ENCODE measurements at places on chromosomes 3 and 15.
A peak's percentile ranks its signal among the peaks of the same experiment; 100 is the strongest.

DNA sequence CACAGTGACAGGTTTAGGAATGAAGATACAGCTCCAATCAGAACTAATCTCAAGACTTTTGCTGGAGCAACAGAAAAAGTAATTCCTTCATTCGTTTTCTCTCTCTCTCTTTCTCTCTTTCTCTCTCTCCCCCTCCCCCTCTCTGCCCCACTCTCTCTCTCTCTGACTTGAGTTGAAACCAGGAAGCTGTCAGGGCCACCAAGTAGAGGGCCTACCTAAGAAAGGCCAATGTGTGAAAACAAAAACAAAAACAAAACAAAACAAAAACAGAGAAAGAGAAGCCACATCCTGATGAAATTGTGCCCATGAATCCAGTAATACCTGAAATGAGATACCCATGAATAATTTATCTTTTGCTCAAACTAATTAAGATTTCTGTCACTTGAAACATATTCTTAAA is 72.9 kb downstream of the ATP8B4 start:
- no peak for DNase-seq

DNA sequence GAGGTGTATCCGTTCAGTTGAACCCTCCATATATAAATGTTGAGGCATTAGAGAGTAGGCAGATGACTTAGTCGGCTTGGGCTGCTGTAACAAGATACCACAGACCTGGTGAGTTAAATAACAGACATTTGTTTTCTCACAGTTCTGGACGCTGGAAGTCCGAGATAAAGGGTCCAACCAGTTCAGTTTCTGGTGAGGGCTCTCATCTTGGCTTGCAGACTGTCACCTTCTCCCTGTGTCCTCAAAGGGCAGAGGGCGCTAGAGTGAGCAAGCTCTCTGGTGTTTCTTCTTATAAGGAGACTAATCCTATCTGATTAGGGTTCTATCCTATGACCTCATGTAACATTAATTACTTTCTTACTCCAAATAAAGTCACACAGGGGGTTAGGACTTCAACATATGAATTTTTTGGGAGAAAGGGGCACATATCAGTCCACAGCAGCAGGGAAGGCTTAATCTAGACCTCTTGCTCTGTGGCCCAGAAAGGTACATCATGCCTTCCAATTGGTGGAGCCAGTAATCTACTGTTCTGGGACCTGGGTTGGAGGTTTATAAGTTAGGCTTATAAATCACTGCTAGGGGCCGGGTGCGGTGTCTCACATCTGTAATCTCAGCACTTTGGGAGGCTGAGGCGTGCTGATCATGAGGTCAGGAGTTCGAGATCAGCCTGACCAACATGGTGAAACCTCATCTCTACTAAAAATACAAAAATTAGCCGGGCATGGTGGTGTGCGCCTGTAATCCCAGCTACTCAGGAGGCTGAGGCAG is 26.3 kb upstream of the SLC28A2 start:
- DNase-seq, result no peak

DNA sequence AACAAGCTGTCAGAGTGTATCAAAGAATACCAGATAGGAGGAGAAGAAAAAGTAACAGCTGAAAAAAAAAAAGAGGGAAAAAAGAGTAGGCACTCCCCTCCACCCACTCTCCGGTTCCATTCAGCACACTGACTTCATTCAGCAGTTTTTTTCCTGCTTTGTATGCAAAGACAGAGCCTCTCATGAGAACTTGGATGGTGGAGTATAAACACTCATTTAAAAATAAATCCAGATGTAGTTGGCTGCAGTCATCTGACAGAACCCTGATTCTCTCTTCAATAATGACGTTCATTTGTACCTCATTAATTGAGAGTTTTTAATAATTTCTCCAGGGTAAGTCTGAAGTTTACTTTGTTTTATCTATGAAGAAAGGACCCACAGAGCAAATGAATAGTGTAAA is 81.0 kb downstream of the TMEM108 start:
- no peak for DNase-seq

DNA sequence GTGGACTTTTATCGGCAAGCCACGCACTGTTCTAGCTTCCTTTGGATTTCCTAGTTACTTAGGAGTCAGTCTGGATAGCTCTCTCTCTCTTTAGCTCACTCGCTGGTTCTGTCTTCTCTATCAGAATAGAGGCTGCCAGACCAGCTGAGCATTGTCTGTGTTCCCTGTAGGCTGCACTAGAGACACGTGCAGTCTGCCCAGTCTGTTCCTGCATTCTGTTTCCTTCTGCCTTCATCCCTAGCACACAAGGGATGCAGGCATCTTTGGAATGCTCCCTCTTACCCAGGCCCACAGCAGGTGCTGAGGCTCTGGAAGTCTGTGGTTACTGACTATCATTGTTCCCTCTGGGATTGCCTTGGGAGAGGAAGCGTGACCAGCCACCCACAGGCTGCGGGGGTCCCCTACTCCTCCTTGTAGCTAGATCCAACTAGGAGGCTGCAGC is 322.8 kb downstream of the ZNF621 start:
- no peak for DNase-seq

DNA sequence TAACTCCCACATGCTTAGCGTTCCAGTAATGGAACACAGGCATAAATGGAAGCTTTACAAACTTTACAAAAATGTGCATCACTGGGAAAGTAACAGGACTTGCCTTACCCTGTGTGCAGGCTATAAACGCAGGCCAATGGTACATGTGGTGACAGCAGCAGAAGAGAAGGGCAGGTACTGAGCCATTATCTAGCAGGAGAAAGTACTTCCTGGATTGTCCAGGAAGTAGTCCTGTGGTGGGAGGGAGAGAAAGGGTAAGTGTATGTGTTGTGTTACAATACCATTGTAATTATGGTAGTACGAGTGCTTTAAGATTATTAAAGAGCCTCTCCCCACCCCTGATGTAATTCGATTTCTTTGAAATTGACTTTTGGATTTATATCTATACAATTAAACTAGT is 5.3 kb downstream of the ATP1B3 start:
- no peak for DNase-seq

- no peak for DNase-seq
These were observed 51.6 kb downstream of the GATM start for GRCh38 chr15:45326741-45327140.

GRCh38 chr15:74062236-74062635 is 20.1 kb downstream of the GOLGA6A start:
- DNase-seq, result no peak

- DNase-seq, result no peak
These were observed 746.3 kb downstream of the ZPLD1 start for GRCh38 chr3:103181160-103181559.

GRCh38 chr3:178655488-178655887 is 119.3 kb downstream of the KCNMB2 start:
- no peak for DNase-seq

GRCh38 chr3:120708408-120708807 is 26.4 kb upstream of the HGD start:
- no peak for DNase-seq

DNA sequence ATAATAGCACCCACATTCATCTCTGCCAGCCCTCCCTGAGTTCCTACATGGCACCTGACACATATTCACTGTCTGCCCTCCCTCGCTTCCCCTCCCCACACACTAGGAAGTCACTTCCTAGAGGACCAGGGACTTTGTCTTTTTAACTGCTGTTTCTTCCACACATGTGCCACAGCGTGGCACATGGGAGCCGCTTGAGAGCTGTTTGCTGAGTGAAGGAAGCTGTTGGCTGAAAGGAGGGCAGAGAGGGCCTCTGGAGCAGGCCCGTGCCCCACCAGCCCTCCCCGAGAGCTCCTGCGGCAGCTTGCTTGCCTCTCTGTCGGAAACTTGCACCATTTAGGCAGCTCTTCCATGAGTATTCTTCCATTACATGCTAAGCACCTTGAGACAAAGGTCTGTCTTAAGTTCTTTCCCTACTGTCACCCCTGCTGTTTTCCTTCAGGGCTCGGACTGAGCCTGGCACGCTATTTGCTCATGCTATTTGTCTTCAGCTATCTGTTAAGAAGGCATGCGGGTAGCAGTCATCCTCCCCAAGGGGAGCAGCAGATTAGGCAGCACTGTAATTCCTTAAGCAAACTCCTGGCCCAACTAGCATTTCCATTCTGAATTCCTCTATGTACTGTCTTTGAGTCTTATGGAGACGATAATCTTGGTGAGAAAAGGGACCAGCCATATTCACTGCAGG is 72.2 kb downstream of the CACNA1D start:
- no peak for DNase-seq

DNA sequence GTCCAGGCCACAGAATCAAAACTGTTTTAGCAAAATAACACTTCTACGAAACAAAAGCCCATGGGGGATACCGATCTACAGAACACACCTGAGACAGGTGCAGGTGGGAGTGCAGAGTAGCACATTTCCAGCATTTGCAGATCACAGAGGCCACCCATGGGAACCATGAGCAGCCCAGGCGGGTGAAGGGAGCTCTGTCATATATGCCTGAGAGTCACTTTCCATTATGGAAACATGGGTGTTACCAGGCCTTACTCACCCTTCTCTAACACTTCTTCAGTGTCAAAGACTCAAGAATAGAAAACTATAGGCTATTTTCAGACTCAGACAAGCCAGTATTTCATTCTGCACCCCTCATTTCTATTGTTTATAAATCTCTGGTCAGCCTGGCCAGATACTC is 3.5 kb downstream of the PLA1A start:
- DNase-seq, result no peak

DNA sequence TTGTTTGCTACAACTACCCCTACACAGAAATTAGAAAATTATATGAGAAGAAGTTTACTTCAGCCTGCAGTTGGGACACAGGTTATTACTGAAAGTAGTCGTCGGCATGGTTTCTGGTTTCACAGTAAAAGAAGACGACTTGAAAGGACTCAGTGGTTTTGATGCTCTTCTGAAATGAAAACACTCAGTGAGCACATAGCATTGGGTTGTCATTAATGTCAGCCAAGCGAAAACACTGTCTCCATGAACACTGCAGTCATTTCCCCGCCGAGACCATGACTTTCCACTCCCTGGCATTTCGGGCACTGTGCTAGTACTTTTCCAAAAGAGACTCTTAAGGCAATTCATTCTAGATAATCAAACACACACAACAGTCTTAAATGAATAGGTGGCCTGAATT is 69.2 kb upstream of the ICE2 start:
- no peak for DNase-seq

GRCh38 chr3:101868534-101869464 is 19.5 kb downstream of the NFKBIZ start:
- DNase-seq, result no peak

- DNase-seq, result no peak
These were observed 19.0 kb downstream of the C2CD4A start for GRCh38 chr15:62085740-62086139.

DNA sequence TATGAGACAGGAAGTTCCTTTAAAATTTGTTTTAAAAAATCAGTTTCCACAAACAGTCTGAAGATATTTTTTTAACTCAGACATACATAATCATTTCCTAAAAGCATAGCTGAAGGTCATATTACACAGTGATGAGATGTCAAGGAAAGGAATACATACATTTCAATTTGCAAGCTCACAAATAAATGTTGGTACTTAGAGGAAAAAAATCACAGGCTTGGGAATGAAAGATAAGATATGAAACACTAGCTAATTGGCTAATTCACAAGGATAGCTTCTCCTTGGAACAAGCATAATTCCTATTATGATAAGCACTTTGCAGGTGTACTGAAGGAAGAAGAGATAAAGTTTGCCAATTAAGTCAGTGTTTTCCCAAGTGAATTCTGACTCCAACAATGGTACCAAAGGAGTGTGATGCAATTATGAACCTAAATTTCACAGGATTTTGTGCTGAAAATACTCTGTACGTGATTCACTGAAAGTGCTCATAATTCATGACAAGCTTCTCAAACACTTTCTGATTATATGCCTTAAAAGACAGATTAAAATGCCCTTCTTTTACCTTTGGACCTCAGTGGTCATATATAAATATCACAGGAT is 112.4 kb downstream of the FRMD5 start:
- DNase-seq, result no peak

GRCh38 chr3:176794406-176794805 is 402.9 kb downstream of the TBL1XR1 start:
- DNase-seq, result no peak

DNA sequence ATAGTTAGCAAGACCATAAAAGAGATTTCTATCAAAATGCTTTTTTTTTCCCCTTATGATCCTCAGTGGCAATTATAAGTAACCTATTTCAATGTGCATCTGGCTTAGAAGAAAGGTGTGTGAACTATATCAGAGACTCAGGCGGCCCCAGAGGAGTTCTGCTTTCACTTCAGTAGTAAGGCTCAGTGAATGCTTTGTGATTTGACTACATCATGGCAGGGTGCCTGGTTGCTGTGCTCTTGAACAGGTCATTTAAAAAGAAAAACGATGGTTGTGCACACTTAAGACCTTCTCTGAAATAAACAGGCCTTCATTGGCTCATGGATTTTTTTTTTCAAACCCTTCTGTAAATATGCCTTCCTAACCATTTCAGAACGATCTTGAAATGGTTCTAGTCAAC is 400.4 kb upstream of the RARB start:
- no peak for DNase-seq

- DNase-seq, result no peak
These were observed 142.7 kb upstream of the ATP11B start for GRCh38 chr3:182650568-182651128.

DNA sequence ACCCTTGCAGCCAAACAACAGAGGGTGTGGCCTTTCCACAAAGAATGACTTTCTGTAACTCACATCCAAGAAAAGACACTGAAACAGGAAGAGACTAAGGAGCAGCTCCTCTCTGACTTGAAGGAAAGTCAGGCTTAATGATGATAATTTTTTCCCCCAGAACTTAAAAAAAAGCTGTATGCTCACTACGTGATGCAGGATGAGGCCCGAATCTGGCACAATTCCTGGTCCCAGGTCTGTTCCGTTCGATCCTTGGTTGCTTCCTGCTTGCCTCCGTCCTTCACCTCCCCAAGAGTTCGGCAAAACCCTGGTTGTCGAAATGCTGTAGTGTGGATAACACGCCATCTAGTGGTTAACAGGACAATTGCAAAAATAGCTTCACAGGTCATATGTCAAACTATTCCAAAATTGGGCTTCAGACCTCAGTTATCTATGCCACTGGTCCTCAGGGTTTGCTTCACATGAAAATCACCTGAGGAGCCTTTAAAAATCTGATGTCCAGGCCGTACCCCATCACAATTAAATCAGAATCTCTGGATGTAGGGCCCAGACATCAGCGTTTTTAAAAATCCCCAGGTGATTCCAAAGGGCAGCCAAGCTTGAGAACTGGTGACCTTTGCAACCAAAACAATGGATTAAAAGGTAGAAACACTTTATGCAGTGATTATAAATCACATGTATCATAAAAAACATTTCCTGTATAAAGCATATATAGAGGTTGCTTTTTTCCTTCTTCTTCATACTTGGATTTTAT is 28.1 kb upstream of the SYNM start:
- peak; percentile 18 for DNase-seq

GRCh38 chr15:40942337-40942854 is 10.9 kb upstream of the CHAC1 start:
- no peak for DNase-seq

- no peak for DNase-seq
These were observed at the start of gene ALDH1A2 for GRCh38 chr15:58065445-58066041. TSS of gene ALDH1A2 (minus strand) at chr15:58065711. CDS start at chr15:58065650, 61 bp downstream.

DNA sequence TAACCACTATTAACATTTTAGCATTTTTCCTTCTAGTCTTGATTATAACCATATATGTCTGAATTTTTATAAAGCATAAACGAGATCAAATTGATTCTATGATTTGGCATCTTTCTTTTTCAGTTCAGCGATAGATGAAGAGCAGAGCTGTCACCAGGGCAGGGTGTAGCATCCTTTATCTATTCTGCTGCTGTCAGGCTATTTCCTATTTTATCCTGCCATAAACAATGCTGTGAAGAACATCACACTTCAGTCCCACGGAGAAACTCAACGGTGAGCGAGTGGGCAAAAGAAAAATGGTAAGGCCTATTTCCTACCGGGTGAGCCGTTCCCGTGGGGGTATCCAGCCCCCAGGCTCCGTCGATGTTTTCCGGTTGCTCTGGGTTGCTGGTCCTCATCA is 15.5 kb downstream of the TMEM40 start:
- DNase-seq, result no peak

Data from stimulated activated CD8-positive, alpha-beta memory T cell treated with anti-CD3 and anti-CD28 coated beads, Interleukin-12 subunit alpha, Interleukin-12 subunit beta, amount 100 ng/mL, for 1 hour (primary cell).